A549 treated with Hydrocortisone at 1 μM for 4 hours (cell line): ENCODE measurements at places on chromosomes 12 and 14. TPM values are rescaled to one million over a fixed set of nuclear protein-coding genes. Genes with fewer than 3 reads are reported as not detected.

The TAS2R7 gene
- not detected in 5 replicates for total RNA-seq

The TMCC3 gene
- 0.90 to 1.9 TPM (median 1.6 TPM) in 5 replicates for total RNA-seq

The VAMP1 gene
- 9.2 to 13.0 TPM (median 10.5 TPM) in 5 replicates for total RNA-seq

The SLC6A12 gene
- 0.68 to 1.3 TPM (median 0.85 TPM) in 5 replicates for total RNA-seq

The TMEM119 gene
- total RNA-seq: 0.17 to 0.20 TPM in 2 of 5 replicates, not detected in the others

The KRT82 gene
- not detected in 5 replicates for total RNA-seq

The ABHD12B gene
- not detected in 5 replicates for total RNA-seq

The OR4E2 gene
- not detected in 5 replicates for total RNA-seq

The WNT5B gene
- 1.6 to 3.3 TPM (median 3.0 TPM) in 5 replicates for total RNA-seq

The SRGAP1 gene
- 9.6 to 12.8 TPM (median 10.2 TPM) in 5 replicates for total RNA-seq

The GUCY2C gene
- 0.02 to 0.05 TPM (median 0.03 TPM) in 3 of 5 replicates, not detected in the others for total RNA-seq

The CNTN1 gene
- 36.5 to 64.7 TPM (median 53.7 TPM) in 5 replicates for total RNA-seq

The TAS2R20 gene
- total RNA-seq: 0.07 to 0.20 TPM (median 0.14 TPM) in 3 of 5 replicates, not detected in the others

The CMKLR1 gene
- 0.01 to 0.21 TPM (median 0.05 TPM) in 4 of 5 replicates, not detected in the other for total RNA-seq

The OAS2 gene
- 0.11 to 0.22 TPM (median 0.15 TPM) in 5 replicates for total RNA-seq

The PELI2 gene
- 0.73 to 1.3 TPM (median 1.2 TPM) in 5 replicates for total RNA-seq

The C12orf75 gene
- total RNA-seq: 114 to 136 TPM (median 129 TPM) in 5 replicates

The RNU4-1 gene
- total RNA-seq: 13.1 to 86.0 TPM in 2 of 5 replicates, not detected in the others

The LIN7A gene
- total RNA-seq: 0.21 to 0.62 TPM (median 0.47 TPM) in 5 replicates

The PIWIL1 gene
- not detected in 5 replicates for total RNA-seq

The MGAT2 gene
- total RNA-seq: 46.4 to 52.5 TPM (median 49.6 TPM) in 5 replicates

The IKZF4 gene
- total RNA-seq: 2.2 to 2.8 TPM (median 2.6 TPM) in 5 replicates

The EML1 gene
- total RNA-seq: 28.1 to 41.4 TPM (median 33.6 TPM) in 5 replicates

The WNT1 gene
- 0.07 to 0.15 TPM (median 0.12 TPM) in 5 replicates for total RNA-seq

The PPFIA2 gene
- not detected in 5 replicates for total RNA-seq

The TAS2R46 gene
- not detected in 5 replicates for total RNA-seq

The NEUROD4 gene
- total RNA-seq: not detected in 5 replicates

The PLA2G1B gene
- total RNA-seq: not detected in 5 replicates

The PGF gene
- total RNA-seq: 3.9 to 5.7 TPM (median 4.5 TPM) in 5 replicates

The EXOC3L4 gene
- total RNA-seq: 1.0 to 2.8 TPM (median 1.7 TPM) in 5 replicates

The SMCO2 gene
- total RNA-seq: 0.25 TPM in 1 of 5 replicates, not detected in the others
